Stimulated activated CD4-positive, alpha-beta T cell treated with anti-CD3 and anti-CD28 coated beads, Interleukin-1b, Interleukin-23, amount 100 ng/mL, for 1 hour (primary cell): ENCODE measurements at places on chromosomes 2 and 18.

DNA sequence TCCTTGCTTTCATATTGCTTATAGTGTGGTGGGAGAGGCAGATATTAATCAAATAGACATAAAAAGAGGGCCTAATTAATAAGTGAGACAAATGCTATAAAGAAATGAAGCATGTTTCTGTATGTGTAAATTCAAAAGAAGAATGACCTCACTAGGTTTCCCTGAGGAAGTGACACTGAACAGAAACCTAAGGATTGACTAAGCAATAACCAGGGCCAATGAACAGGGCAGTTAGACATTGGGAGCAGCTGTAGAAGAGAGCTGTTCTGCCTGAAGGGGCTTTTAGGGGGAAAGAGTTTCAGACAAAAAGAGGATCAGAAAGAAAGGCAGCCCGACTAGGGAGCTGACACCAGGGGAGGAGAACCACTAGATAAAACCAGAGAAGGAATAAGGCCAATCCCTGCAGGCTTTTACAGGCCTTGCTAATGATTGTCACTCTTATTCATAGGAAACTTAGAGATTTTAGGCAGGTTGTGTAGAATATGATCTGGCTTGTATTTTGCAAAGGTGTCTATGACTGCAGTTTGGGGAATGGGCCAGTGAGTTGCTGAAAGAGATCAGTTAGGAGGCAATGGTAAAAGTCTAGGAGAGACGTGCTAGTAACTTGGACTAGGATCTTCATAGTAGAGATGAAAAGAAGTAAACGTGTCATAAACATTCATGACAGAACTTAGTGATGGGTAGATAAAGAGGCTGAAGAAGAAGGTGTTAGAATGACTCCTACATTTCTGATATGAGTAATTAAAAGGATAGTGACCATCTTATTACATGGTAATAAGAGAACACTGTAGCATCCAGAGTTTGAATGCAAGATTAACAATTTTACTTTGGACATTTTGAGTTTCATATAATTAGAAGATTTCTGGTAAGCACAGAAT lies 26.8 kb upstream of the NABP1 start:
- DNase-seq: no peak

DNA sequence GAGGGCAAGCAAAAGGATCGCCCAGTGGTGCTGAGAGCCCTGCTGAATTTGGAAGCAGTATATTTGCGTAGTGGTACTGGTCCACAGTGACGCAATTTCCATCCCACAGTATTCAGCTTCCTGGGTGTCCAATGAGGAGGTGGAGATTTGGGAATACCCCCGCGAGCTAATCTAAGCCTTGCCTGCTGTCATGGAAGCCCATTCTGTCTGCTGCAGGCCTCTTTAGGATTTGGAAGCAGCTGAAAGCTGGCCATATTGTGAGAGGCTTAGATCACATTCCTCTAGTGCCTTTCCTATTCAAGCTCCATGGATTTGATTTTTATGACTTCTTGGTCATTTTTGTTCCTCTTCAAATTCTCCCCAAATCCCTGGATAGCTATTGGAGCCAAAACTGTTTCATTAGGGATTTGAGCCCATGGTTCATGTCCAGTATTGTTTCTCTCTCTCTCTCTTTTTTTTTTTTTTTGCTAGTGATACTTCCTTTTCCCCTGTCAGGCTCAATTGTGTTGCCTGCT lies 22.3 kb upstream of the DYNC2LI1 start:
- no peak for DNase-seq

DNA sequence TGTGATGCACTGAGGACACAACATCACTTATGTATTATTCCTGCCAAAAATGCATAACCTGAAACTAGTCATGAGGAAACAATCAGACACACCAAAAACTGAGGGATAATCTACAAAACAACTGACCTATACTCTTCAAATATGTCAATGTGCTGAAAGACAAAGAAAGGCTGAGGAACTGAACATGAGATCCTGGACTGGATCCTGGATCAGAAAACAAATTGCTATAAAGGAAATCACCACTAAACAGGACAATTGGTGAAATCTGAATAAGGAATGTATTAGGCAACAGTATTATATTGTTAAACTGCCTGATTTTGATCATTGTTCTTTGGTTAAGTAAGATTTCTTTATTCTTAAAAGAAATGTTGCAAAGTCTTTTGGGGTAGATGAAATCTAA lies 28.8 kb downstream of the CUL3 start:
- DNase-seq: no peak

- no peak for DNase-seq
Measured at GRCh38 chr18:45342653-45343052, 272.6 kb upstream of the SLC14A2 start.

DNA sequence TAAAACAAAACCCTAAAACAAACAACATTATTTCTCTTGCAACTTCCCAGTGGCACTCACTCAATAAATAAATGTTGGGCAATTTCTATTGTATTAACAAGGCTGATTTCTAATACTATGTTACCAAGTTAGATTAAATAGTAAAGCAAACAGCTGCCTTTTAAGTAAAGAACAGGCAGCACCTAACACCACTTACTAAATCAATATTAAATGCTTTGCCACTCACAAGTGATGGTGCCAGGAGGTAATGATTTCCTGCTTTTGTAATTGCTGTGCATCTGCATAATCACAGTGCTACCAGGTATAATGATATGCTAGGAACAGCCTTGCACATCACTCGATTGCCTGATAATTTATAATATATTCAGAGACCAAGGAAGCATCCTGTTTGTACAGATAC lies 276.5 kb downstream of the NBAS start:
- DNase-seq: no peak

GRCh38 chr2:61044636-61045035 lies 21.0 kb upstream of the SANBR start:
- DNase-seq: no peak

DNA sequence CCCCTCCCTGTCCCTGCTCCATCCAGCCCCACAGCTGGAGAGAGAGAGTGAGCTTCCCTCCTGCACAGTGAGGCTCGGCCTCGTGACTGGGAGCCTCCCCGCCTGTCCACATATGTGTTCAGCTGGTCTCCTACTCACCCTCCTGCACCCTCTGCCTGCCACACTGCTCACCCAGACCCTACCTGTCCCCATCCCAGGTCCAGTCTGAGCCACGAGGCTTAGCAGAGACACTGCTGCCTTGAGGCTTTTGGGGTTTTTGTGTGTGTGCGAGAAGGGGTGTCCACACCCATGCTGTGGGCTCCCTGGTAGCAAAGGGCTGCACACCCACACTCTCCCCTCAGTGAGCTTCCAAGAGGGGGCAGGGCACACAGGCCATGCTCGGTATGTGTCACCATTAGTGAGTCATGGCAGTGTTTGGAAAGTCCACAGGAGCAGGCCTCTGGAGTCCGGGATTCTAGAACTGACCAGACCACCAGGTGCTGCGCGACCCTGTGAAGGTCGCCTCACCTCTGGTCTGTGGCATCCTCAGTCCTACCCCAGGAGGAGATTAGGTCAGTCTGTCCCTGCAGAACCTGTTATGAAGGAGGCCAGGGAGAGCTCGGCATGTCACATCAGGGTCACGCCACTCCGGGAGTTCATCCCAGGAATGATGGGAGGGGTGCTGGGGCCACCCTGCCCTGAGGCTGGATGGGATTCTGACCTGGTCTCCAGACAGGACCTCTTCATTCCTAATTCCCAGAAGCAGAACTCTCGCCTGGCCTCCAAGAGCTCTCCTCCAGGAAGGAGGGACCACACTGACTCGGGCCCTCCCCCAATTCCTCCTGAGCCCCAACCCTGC lies 39.9 kb upstream of the SMAD7 start:
- DNase-seq: no peak
